ENCODE measurements at places on chromosomes 13 and 19.

DNA sequence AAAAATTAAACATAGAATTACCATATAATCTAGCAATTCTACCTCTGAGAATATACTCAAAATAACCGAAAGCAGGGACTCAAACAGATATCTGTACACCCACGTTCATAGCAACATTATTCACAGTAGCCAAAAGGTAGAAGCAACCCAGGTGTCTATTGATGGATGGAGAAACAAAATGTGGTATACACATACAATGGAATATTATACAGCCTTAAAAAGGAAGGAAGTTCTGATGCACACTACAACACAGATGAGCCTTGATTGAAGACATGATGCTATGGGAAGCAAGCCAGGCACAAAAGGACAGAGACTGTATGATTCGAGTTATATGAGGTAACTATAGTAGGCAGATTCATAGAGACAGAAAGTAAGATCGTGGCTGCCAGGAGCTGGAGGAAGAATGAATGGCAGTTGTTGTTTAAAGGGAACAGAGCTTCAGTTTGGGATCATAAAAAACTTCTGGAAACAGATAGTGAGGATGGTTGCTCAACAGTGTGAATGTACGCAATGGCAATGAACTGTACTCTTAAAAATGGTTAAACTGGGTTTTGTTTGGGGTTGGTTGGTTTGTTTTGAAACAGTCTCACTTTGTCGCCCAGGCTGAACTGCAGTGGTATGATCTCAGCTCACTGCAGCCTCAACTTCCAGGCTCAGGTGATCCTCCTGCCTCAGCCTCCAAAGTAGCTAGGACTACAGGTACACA, 47.5 kb downstream of the ZIC5 start:
- DNase-seq, result no peak

- no peak for DNase-seq
Observed at GRCh38 chr13:77991003-77991402, 72.4 kb upstream of the EDNRB start.

DNA sequence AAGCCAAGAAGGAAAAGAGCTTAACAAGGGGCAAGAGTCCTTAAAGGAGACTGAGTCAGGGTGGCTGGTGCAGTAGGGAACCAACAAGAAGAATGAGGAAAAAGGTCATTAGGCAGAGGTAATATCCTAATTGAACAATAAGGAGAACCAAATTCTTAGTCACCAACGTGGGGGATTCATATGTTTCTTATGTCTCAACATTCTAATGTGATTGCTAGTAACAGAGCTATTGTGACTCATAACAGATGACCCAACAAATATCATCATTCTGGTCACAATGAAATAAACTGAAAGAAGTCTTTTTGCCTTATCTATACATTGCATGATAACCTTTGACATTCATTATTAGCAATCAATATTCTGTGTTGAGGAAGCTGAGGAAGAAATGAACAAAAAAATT, 101.6 kb downstream of the RAP2A start:
- DNase-seq, result no peak

- no peak for DNase-seq
Observed at GRCh38 chr13:96700657-96701056, 293.6 kb downstream of the OXGR1 start.

DNA sequence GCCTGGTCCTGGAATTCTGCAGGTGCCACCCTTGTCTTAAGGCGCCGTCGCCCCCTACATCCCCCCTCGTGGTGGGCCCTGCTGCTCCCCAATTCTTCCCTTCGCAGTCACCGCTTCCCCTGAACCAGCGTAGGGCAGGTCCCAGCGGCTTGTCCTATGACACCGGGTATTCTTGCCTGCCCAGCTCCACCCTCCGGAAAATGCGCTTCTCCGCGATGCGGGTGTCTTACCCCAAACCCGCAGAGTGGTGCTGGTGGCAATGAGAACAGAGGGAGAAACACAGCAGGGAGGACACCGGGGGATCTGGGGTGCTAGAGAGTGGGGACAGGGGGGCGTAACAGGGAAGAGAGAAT, 9.0 kb downstream of the ZNF808 start:
- no peak for DNase-seq
